ENCODE measurements at places on chromosomes 5 and 9.

DNA sequence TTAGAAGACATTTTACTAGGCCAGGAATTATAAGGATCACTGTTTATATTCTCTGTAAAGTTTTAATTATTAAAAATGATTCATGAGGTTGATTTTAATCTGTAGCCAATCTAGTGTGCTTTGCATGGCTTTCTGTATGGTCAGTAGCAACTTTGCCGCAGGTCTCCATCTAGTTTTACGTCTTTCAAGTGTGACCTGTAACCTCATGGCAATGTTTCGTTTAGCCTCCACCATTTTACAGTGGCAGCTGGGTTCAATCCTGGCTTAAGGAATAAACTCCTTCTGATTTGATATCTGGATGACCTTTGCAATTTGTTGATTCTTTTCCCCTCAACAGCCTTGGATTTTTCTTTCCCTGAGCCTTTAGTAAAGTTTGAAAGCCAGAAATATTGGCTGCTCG, 434.5 kb upstream of the CDH9 start:
- DNase-seq, result no peak

DNA sequence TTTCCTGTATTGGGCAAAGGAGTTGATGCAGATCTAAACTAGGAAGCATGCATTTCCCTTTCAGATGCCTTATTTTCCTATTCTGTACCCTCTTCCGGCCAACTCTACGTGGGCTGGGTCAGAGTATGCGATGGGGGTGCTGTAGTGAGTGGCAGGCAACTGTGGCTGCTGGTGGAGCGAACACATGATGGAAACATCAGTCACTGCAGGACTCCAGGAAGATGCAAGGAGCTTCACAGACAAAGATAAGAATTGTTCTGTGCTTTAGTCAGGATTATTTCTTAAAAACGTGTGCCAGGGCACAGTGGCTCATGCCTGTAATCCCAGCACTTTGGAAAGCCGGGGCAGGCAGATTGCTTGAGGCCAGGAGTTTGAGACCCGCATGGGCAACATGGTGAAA, 75.1 kb downstream of the PSAT1 start:
- no peak for DNase-seq

- no peak for DNase-seq
Observed at GRCh38 chr9:96302021-96302420, at the start of gene HSD17B3. TSS of gene HSD17B3 (minus strand) at chr9:96302176. CDS start at chr9:96302104, 72 bp downstream.

GRCh38 chr9:89352874-89353649, 34.8 kb downstream of the SECISBP2 start:
- DNase-seq, result no peak

DNA sequence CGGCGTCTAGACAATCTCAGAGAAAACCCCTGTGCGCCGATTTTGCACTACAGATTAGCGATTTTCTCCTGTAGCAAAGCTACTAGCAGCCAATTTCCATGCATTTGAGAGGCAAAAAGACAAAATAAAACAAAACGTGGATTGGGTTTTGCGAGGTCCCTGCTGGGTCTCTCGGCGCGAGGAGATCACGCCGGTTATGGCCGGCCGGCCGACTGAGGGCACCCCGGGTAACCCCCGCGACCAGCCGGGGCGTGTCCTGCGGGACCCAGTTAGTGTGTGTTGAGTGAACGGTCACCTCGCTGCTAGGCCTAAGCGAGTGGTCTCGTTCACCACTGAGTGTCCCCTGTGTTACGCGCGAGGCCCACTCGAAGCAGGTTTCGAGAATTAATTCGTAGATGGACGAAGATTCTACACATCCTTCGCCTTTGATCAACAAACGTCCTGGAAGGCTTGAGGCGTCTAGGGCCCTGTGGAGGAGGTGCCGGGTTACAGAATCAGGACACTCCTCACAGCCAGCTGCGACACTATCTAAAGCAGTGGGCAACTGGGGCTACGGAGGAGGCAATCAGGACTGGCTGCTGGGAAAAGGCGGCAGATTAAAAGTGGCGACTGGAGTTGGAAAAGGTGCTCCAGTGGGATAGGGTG, 764 bp upstream of the VDAC1 start:
- peak; percentile 7 for DNase-seq

DNA sequence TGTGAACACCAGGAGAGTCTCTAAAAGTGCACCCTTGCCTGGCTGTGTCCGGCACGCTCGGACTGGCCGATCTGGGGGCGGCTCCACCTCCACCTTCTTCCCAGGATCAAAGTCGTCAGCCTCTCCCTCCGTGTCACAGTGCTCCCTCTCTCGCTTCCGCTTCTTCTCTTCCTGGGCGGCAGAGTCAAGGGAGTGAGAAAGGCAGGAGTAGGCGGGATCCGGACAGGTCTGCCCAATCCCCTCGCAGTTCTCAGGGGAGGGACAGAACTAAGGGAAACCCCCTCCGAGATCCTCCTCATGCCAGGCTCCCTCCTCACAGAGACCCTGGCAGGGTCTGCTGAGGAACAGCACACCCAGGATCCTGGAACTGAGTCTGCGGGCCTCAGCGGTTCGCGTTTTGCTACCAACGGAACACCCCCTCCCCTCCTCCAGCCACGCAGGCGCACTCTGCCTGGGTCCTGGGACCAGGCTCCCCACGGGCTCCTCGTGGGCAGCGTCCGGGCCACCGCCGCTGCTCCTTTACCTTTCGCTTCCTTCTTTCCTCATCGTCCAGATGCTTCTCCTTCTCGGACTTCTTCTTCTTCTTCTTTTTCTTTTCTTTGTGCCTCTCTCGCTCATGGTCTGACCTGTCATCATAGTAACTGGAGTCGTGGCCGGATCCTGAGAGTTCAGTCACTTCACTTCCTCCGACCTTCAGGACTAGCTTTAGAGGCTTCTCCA, 1.3 kb downstream of the BRD9 start:
- no peak for DNase-seq

DNA sequence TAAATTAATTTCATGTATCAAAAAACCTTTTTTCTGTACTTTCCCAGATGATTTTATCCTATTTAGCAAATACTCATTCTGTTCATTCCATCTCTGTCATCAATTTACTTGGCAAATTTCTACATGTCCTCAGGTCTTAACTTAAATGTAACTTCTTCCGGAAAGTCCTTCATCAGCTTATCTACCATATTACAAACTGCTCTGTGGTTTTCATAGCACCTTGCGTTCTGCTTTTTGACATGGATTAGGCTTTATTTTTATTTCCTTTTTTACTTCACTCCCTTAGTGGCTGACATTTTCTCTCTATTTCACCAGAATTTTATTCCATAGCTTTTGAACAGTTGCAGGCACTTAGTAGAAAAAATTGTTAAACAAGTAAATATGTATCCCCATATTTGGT, 1040.8 kb downstream of the TAF11L14 start:
- DNase-seq, result no peak

GRCh38 chr5:88214655-88215054, 54.0 kb downstream of the TMEM161B start:
- DNase-seq, result no peak

- no peak for DNase-seq
Observed at GRCh38 chr5:111731638-111732037, 25.4 kb downstream of the NREP start.

DNA sequence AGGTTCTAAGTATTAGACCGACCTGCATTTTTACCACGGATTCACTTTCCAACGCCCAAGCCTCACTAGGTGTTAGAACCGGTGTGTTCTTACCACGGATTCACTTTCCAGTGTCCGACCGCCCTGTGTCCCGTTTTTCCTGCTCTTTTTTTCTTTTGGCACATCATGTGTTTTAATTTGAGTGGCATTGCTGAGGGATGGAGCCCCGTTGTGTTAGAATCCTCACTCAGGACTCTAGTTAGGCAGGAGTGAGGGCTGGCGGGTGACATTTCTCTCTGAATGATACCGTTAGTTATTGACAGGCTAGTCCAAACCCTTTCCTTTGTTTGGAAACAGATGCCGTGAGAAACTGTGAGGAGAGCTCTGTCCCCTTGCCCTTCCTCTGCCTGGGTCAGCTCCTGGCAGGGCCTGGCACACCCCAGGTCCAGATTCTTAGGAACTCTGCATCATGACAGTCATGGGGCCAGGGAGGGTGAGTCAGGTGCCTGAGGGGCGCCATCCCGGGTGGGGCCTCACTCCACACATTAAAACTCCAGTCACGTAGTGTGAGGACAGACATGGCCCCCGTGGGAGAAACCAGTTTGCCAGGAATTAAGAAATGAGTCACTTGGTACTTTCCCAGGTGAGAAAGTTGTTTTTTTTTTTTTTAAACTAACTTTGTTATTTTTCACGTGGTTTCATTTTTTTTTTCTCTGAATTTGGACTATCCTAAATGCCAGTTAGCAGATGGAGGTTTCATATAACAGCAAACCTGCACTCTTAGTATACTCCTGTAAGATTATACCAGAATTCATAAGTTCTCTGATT, 15.8 kb downstream of the EXOC3 start:
- no peak for DNase-seq

- no peak for DNase-seq
Observed at GRCh38 chr9:111839387-111839786, 44.6 kb upstream of the SHOC1 start.

- no peak for DNase-seq
Observed at GRCh38 chr5:133510634-133511262, 101.6 kb downstream of the FSTL4 start.

DNA sequence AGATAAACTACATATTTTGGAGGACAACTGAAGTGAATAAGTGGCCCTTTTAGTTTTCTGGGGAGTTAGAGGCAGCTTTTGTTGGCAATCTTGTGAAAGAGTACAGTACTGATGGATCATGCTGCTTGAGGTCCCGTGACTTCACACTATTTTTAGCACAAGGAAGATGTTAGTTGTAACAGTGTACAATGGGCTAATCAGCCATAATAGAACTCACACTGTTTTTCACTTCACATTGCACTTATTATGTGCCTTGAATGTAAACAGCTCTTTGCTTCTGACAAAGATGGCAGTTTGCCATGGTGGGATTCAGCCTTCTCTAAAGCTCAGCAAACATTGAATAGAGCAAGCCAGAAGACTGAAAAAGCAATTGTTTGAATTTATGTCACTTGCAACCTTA, 176.7 kb upstream of the ZNF608 start:
- DNase-seq, result no peak

- no peak for DNase-seq
Observed at GRCh38 chr5:73204332-73204731, 31.3 kb downstream of the TMEM174 start.

GRCh38 chr5:107808671-107809137, 138.0 kb upstream of the EFNA5 start:
- DNase-seq, result no peak

GRCh38 chr9:88052321-88052965, 78.1 kb upstream of the CDK20 start:
- no peak for DNase-seq

DNA sequence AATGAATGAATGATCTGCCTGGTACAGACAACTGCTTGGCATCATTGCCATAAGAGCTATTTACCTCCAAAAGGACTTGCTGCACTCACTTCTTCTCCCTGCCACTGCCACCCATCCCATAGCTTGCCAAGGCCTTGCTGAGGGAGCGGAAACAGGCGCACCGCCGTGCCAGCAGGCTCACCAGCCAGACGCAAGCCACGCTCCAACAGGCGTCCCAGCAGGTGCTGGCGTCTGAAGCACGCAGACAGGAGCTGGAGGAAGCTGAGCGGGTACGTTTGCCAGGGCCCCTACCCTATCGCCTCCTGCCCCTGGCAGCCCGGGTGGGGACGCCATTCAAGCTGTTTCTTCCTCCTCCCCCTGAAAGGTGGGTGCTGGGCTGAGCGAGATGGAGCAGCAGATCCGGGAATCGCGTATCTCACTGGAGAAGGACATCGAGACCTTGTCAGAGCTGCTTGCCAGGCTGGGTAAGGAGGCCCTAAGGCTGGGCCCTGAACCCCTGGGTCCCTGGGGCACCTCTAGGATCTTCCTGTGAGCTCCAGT, 8.9 kb upstream of the AIF1L start:
- no peak for DNase-seq

GRCh38 chr5:126354012-126354857, 69.0 kb upstream of the GRAMD2B start:
- DNase-seq, result no peak

- no peak for DNase-seq
Observed at GRCh38 chr5:98041661-98042060, 731.8 kb upstream of the RGMB start.

GRCh38 chr9:80866576-80867227, 822.6 kb downstream of the TLE1 start:
- no peak for DNase-seq

GRCh38 chr5:150570333-150570732, 62.4 kb downstream of the NDST1 start:
- DNase-seq, result no peak

GRCh38 chr5:163649514-163649913, 144.1 kb downstream of the MAT2B start:
- no peak for DNase-seq

DNA sequence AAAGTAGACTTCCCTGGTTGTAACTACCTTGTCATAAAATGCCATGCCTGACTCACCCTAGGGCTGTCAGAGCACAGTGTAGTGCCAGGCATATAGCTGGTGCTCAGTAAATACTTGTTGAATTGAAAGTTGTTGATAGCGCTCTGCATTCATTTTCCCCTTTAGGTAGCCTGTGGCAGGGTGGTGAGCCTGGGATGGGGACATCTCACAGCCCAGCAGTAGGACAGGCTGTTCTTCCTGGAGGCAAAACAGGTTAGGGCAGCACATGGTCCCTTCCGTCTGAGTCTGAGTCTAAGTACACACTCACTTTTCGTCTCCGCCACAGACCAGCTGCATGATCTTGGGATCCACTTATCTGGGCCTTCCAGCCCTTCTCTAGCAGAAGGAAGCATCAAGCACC, 401.9 kb downstream of the ZSWIM6 start:
- DNase-seq, result no peak

- DNase-seq, result no peak
Observed at GRCh38 chr5:98321361-98321760, 452.1 kb upstream of the RGMB start.

- no peak for DNase-seq
Observed at GRCh38 chr5:172451771-172452197, 2.5 kb downstream of the SH3PXD2B start.

DNA sequence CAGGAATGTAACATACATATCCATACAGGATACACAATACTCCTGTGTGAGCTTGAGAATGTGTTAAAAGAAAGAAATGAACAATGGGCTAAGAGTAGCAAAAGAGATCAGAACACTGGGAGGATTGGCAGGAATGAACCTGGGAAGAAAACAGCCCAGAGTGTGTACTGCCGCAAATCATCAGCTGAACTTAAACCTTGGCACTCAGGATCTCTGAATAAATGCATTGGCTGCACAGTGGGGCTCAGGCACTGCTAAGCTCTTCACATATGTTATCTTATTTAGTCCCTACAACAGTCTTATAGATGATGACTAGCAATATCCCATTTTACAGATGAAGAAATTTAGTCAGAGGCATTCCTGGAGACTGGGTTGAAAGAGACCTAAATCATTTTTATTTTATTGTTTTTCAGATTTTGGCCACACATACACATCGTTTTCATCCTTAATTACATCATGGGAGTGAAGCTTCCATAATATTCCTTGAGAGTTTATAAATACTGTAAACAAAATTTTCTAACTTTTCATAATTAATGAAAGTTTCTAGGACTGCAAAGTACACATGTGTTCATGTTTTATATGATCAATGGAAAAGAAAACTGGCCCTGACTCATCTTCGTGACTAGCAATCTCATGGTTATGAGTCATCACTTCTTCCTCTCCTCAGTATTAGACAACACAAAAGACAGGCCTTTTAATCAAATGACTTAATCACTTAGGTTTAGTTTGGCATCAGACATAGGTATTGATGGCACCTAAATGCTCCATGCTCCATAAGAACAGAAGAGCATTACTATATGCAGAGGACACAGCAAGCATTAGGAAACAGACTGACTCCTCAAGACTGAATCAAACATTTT, 59.2 kb downstream of the CDH18 start:
- DNase-seq, result no peak
